Gastrocnemius medialis (tissue), 4 donors: ENCODE measurements at places on chromosomes 2 and 18. TPM values are rescaled to one million over a fixed set of nuclear protein-coding genes. Genes with fewer than 3 reads are reported as not detected.

IL1RL1 gene
- 6.8 TPM for total RNA-seq

DNA sequence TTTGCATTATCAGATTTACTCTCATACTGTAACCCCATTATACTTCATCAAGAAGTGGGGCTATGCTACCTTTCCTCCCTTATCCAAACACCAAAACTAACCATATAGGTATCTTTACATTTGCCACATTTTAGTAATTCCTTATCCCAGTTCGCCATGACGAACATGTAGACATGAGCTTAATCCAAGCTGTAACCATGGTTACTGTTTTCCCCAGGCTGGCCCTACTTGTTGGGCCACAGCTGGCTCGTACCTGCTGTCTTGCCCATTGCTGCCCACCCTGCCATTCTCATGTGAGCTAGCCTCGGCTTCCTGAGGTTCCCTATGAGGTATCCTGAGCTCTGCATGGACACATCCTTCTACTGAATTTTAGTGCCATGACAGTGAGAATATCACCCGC is 117.7 kb downstream of the PARD3B start:
- no peak for DNase-seq

MRO gene
- 1.4 TPM for total RNA-seq

TMEM87B gene
- 5.0 TPM for total RNA-seq

DNA sequence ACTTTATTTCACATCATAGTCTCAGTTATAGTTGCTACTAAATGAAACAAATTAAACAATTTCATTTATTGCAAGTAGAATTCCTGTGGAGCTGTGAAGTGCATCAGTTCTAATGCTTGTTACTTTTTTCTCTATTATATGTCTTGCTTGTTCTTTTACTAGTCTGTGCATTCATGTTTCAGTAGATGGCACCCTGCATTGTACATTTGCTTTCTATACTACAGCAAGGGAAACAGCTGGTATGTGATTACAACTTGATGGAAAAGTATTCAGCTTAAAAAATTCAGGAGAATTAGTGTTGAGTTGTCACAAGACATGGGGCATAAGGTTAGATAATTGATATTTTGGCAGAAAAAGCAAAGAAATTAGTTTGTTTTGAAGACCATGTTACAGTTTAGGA is 72.3 kb downstream of the TANK start:
- DNase-seq = no peak
